ENCODE measurements at places on chromosomes 7 and 10. TPM values are rescaled to one million over a fixed set of nuclear protein-coding genes. Genes with fewer than 3 reads are reported as not detected.

- H3K27ac ChIP-seq, result no peak overlapping the region
- H3K27me3 ChIP-seq, result no peaks in the 10 kb centered on the region
- H3K4me3 ChIP-seq, result no peak overlapping the region
- DNase-seq, result no peak
- H3K36me3 ChIP-seq, result no peaks in the 10 kb centered on the region
Measured at GRCh38 chr7:48285373-48285772, 114.1 kb downstream of the ABCA13 start.

GRCh38 chr7:84497873-84498272 lies 303.3 kb upstream of the SEMA3A start:
- H3K4me3 ChIP-seq, result no peak overlapping the region
- no peaks in the 10 kb centered on the region for H3K27me3 ChIP-seq
- H3K27ac ChIP-seq, result no peak overlapping the region
- H3K4me1 ChIP-seq, result no peaks in the 10 kb centered on the region
- no peak for DNase-seq
- no peaks in the 10 kb centered on the region for H3K36me3 ChIP-seq

DNA sequence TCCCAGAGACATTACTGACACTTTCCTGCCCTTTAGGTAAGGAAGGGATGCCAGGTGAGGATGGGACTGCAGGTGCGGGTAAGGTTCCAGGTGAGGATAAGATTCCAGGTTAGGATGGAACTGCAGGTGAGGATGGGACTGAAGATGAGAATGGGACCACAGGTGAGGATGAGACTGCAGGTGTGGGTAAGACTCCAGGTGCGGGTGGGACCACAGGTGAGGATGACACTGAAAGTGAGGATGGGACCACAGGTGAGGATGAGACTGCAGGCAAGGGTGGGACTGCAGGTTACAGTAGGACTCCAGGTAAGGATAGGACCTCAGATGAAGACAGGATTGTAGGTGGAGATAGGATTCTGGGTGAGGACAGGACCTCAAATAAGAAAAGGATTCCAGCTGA lies 322.3 kb downstream of the WDR37 start:
- H3K36me3 ChIP-seq, result no peaks in the 10 kb centered on the region
- H3K27ac ChIP-seq, result no peak overlapping the region
- H3K27me3 ChIP-seq, result peaks cover 2% of the 10 kb centered on the region
- no peak overlapping the region for H3K4me3 ChIP-seq
- no peaks in the 10 kb centered on the region for H3K4me1 ChIP-seq

- H3K4me1 ChIP-seq, result no peaks in the 10 kb centered on the region
- no peak overlapping the region for H3K4me3 ChIP-seq
- no peaks in the 10 kb centered on the region for H3K36me3 ChIP-seq
- H3K27me3 ChIP-seq, result no peaks in the 10 kb centered on the region
- no peak for DNase-seq
Measured at GRCh38 chr7:17682586-17682985, 257.7 kb downstream of the SNX13 start.

- H3K4me3 ChIP-seq, result peak overlapping the region; percentile 15
- H3K27ac ChIP-seq, result peak overlapping the region; percentile 75
- no peaks in the 10 kb centered on the region for H3K27me3 ChIP-seq
Measured at GRCh38 chr10:106957823-106958588, 206.5 kb downstream of the SORCS1 start.

GRCh38 chr10:11147722-11148121 lies 130.1 kb downstream of the CELF2 start:
- DNase-seq, result no peak
- H3K36me3 ChIP-seq, result no peaks in the 10 kb centered on the region
- no peaks in the 10 kb centered on the region for H3K4me1 ChIP-seq
- H3K27me3 ChIP-seq, result no peaks in the 10 kb centered on the region
- no peak overlapping the region for H3K27ac ChIP-seq
- H3K4me3 ChIP-seq, result no peak overlapping the region

GRCh38 chr10:111872591-111872990 lies 311.0 kb downstream of the GPAM start:
- H3K36me3 ChIP-seq, result no peaks in the 10 kb centered on the region
- no peaks in the 10 kb centered on the region for H3K4me1 ChIP-seq
- H3K4me3 ChIP-seq, result no peak overlapping the region
- no peak overlapping the region for H3K27ac ChIP-seq

GRCh38 chr7:265192-265997 lies 24.6 kb upstream of the FOXL3 start:
- H3K27ac ChIP-seq, result peak overlapping the region; percentile 54
- H3K4me3 ChIP-seq, result no peak overlapping the region
- peaks cover under 1% of the 10 kb centered on the region for H3K36me3 ChIP-seq
- H3K4me1 ChIP-seq, result no peaks in the 10 kb centered on the region
- no peak for DNase-seq
- no peaks in the 10 kb centered on the region for H3K27me3 ChIP-seq

DNA sequence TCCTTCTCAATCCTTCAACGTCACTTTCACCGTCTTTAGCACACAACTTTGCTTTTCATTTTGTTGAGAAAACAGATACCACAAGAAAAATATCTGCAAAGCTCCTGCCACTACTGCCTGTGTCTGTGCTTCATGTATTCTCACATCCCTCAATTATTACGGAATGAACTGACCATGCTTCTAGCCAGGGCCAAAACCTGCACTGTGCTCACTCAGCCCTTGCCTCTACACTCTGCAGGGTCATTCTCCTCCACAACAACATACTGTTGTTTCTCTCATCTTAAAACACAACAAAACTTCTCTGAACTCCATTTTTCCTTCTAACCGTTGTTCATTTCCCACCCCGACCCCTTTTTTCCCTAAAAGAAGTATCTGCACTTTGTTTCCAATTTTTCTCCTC lies 29.5 kb downstream of the BMPR1A start:
- H3K4me3 ChIP-seq, result no peak overlapping the region
- peaks cover 8% of the 10 kb centered on the region for H3K4me1 ChIP-seq
- no peaks in the 10 kb centered on the region for H3K27me3 ChIP-seq
- peak; percentile 18 for DNase-seq
- no peaks in the 10 kb centered on the region for H3K36me3 ChIP-seq
- H3K27ac ChIP-seq, result no peak overlapping the region

DNA sequence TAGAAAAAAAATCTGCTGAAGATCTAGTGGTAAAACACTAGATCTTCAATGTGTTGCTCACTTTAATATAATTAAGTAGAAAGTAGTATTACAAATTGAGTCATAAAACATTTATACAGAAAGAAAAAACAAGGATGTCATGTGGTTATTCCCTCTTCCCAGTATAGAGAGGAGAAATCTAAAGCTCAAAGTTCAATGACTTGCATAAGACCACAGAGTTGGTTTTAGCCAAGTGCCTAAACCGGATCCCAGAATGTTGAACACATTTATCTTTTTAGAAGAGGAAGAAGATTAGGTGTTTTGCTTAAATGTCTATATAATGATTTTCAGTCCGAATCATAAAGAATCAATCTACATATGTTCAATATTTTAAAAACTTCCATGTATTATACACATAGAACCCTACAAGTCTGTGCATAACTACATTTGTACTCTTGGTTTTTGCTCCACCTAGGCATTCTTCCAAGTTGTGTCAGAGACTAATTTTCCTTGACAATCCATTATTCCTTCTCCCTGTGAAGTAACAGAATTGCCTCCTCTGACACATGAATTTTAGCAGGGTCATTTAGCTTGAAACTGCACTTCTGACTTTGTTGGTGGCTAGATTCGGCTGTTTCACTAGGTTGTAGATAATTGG lies 389.2 kb downstream of the MAGI2 start:
- no peaks in the 10 kb centered on the region for H3K27me3 ChIP-seq
- H3K4me1 ChIP-seq, result no peaks in the 10 kb centered on the region
- no peak overlapping the region for H3K4me3 ChIP-seq
- DNase-seq, result no peak
- H3K36me3 ChIP-seq, result no peaks in the 10 kb centered on the region

DNA sequence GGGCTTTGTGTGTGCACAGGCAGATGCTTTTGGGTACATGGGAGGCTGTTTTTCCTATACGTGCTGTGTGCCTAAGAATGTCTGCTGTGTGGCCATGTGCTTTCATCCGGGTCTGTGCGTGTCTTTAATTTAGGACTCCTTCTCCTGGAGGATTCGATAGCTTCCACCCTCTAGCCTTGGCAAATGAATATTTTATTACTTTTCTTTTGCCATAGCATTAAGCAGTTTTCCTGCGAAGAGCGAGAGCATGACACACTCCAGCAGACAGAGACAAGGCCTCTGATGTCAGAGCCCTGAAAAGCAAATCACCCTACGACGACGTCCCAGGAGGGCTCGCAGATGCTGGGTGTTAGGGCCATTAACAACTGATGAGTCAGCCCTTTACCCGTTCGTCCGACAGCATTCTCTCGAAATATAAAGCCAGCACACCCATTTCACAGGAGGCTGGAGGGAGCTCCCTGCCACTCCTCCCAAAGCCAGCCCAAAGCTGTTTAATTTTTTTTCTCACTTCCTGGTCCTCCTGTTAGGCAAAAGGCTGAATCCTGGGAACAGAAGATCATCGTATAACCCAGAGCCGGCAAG lies 311.3 kb upstream of the ZMIZ1 start:
- no peak overlapping the region for H3K4me3 ChIP-seq
- no peak for DNase-seq
- H3K27me3 ChIP-seq, result no peaks in the 10 kb centered on the region
- H3K36me3 ChIP-seq, result no peaks in the 10 kb centered on the region
- no peak overlapping the region for H3K27ac ChIP-seq
- no peaks in the 10 kb centered on the region for H3K4me1 ChIP-seq

Gene ST8SIA6
- 0.91 TPM for total RNA-seq
